ENCODE measurements at places on chromosomes 5 and 9. TPM values are rescaled to one million over a fixed set of nuclear protein-coding genes. Genes with fewer than 3 reads are reported as not detected.

DNA sequence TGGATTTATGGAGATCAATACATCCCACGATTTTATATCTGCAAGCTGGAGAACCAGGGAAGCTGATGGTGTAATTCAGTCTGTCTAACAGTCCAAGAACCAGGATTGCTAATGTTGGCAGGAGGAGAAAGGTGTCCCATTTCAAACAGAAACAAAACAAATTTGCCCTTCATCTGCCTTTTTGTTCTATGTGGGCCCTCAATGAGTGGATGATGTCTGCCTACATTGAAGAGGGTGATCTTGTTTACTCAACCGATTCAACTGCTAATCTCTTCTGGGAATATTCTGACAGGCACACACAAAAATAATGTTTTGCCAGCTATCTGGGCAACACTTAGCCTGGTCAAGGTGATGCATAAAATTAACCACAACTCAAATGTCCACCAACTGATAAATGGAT, 65.1 kb upstream of the IL33 start:
- H3K27me3 ChIP-seq: peaks cover 14% of the 10 kb centered on the region
- no peaks in the 10 kb centered on the region for H3K36me3 ChIP-seq
- no peak overlapping the region for H3K27ac ChIP-seq
- no peak overlapping the region for H3K4me3 ChIP-seq
- no peaks in the 10 kb centered on the region for H3K4me1 ChIP-seq

- H3K27me3 ChIP-seq: no peaks in the 10 kb centered on the region
- no peaks in the 10 kb centered on the region for H3K36me3 ChIP-seq
- no peak for DNase-seq
- H3K4me1 ChIP-seq: no peaks in the 10 kb centered on the region
These were observed 70.0 kb downstream of the C6 start for GRCh38 chr5:41143131-41143901.

DNA sequence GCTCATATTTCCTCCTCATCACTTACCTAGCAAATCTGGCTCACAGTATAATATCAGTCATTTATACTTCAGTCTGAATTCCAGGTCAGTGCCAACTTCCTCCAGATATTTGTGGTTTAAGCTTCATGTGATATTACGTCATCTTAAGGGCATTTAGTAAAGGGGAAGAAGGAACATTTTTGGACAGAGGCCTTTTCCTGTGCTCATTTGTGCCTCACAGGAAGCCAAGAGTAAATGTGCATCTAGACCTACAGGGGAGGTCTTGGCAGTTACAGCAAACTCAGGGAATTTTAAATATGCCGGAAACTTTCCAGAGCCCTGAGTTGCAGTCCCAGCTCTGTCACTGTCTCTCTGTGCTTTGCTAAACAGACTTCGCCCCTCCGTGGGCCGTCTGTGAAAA, 12.3 kb upstream of the KCNIP1 start:
- no peaks in the 10 kb centered on the region for H3K4me1 ChIP-seq
- H3K36me3 ChIP-seq: no peaks in the 10 kb centered on the region
- DNase-seq: no peak
- no peak overlapping the region for H3K27ac ChIP-seq
- no peak overlapping the region for H3K4me3 ChIP-seq

CEP78 gene
- 56.3 TPM for total RNA-seq

- no peaks in the 10 kb centered on the region for H3K4me1 ChIP-seq
- no peak overlapping the region for H3K4me3 ChIP-seq
- no peaks in the 10 kb centered on the region for H3K27me3 ChIP-seq
- no peaks in the 10 kb centered on the region for H3K36me3 ChIP-seq
These were observed 311.7 kb upstream of the ZNF608 start for GRCh38 chr5:125057912-125058826.

- H3K4me1 ChIP-seq: no peaks in the 10 kb centered on the region
- no peaks in the 10 kb centered on the region for H3K36me3 ChIP-seq
- no peak overlapping the region for H3K4me3 ChIP-seq
- H3K27ac ChIP-seq: no peak overlapping the region
These were observed 1511.1 kb downstream of the EFNA5 start for GRCh38 chr5:106159616-106160015.

DNA sequence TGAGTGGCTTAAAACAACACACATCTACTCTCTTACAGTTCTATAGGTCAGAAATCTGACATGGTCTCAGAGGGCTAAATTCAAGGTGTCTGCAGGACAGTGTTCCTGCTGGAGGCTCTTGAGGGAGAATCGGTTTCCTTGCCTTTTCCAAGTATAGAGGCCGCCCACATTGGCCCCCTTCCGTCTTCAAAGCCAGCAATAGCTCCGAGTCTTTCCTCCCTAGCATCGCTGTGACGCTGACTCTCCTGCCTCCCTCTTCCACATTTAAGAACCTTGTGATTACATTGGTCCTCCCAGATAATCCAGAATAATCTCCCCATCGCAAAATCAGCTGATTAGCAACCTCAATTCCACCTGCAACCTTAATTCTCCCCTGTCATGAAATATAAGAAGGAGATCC, 81.3 kb upstream of the IER5L start:
- H3K27ac ChIP-seq: no peak overlapping the region
- H3K36me3 ChIP-seq: peaks cover 2% of the 10 kb centered on the region
- peaks cover 53% of the 10 kb centered on the region for H3K27me3 ChIP-seq
- DNase-seq: no peak

- DNase-seq: no peak
- H3K4me1 ChIP-seq: peaks cover 12% of the 10 kb centered on the region
- peaks cover 15% of the 10 kb centered on the region for H3K27me3 ChIP-seq
- H3K36me3 ChIP-seq: no peaks in the 10 kb centered on the region
- H3K4me3 ChIP-seq: peak overlapping the region; percentile 28
- H3K27ac ChIP-seq: no peak overlapping the region
These were observed 42.2 kb downstream of the NEURL1B start for GRCh38 chr5:172683264-172683644.

GRCh38 chr9:16681652-16681987, 188.8 kb downstream of the BNC2 start:
- no peak overlapping the region for H3K4me3 ChIP-seq
- H3K4me1 ChIP-seq: no peaks in the 10 kb centered on the region
- no peaks in the 10 kb centered on the region for H3K27me3 ChIP-seq

ACTBL2 gene
- not detected for total RNA-seq

- H3K27me3 ChIP-seq: no peaks in the 10 kb centered on the region
- no peak overlapping the region for H3K27ac ChIP-seq
- H3K4me3 ChIP-seq: no peak overlapping the region
- no peaks in the 10 kb centered on the region for H3K4me1 ChIP-seq
- no peak for DNase-seq
- H3K36me3 ChIP-seq: no peaks in the 10 kb centered on the region
These were observed 601.5 kb downstream of the ANXA1 start for GRCh38 chr9:73753171-73753570.

GRCh38 chr5:157563929-157564716, 11.5 kb downstream of the ADAM19 start:
- peaks cover 84% of the 10 kb centered on the region for H3K36me3 ChIP-seq
- no peaks in the 10 kb centered on the region for H3K27me3 ChIP-seq
- DNase-seq: no peak
- H3K27ac ChIP-seq: peak overlapping the region; percentile 17

CCDC152 gene
- total RNA-seq: 4.8 TPM

- H3K36me3 ChIP-seq: peaks cover 5% of the 10 kb centered on the region
- peaks cover 12% of the 10 kb centered on the region for H3K4me1 ChIP-seq
- no peak overlapping the region for H3K27ac ChIP-seq
- DNase-seq: no peak
These were observed 275.9 kb downstream of the CRB2 start for GRCh38 chr9:123631862-123632261.

DNA sequence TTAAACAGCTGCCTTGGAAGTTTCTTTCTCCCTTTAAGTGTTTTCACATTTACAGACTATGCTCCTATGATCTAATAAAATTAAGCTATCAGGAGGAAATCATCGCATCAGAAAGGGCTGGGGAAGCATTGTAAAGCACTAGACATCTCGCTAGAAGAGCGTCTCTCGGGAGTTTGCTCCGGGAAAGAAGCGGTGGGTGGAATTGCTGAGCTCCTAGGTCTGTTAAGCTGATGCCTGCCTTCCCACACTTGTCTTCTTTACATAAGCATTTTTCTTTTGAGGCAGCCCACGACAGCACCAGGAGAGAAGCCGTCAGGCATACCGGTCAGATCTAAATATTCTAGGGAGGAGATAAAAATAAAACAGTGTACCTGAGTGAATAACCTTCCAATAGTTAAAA, 541.7 kb upstream of the TUSC1 start:
- H3K36me3 ChIP-seq: no peaks in the 10 kb centered on the region
- H3K27me3 ChIP-seq: no peaks in the 10 kb centered on the region
- H3K27ac ChIP-seq: no peak overlapping the region
- H3K4me3 ChIP-seq: no peak overlapping the region

GRCh38 chr5:60510049-60510448, 189.9 kb downstream of the DEPDC1B start:
- H3K36me3 ChIP-seq: no peaks in the 10 kb centered on the region
- H3K4me3 ChIP-seq: no peak overlapping the region
- no peak overlapping the region for H3K27ac ChIP-seq

GRCh38 chr9:100100146-100100667, 1.2 kb downstream of the INVS start:
- H3K27me3 ChIP-seq: no peaks in the 10 kb centered on the region
- H3K27ac ChIP-seq: no peak overlapping the region
- H3K4me1 ChIP-seq: peaks cover 34% of the 10 kb centered on the region
- no peak for DNase-seq

DNA sequence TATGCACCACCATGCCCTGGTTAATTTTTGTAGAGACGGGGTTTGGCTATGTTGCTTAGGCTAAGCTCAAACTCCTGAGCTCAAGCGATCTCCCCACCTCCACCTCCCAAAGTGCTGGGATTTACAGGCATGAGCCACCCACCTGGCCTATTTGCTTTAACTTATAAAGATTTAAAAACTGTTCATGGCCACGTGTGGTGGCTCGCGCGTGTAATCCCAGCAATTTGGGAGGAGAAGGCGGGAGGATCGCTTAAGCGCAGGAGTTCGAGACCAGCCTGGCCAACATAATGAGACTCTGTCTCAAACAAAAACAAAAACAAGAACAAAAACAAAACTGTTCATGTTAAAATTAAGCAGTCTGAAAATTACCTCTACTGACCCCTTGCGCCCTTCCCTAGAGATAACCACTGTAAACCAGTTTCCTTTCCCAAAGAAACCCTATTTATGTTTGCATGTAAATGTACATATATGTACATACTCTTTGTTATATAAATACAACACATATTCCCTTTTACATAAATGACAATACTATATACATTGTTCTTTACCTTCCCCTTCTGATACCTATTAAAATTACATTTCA, 1.5 kb downstream of the AK6 start:
- H3K36me3 ChIP-seq: peaks cover 24% of the 10 kb centered on the region
- no peaks in the 10 kb centered on the region for H3K27me3 ChIP-seq
- DNase-seq: no peak
- H3K4me3 ChIP-seq: peak overlapping the region; percentile 95

SOX30 gene
- total RNA-seq: 0.10 TPM

DNA sequence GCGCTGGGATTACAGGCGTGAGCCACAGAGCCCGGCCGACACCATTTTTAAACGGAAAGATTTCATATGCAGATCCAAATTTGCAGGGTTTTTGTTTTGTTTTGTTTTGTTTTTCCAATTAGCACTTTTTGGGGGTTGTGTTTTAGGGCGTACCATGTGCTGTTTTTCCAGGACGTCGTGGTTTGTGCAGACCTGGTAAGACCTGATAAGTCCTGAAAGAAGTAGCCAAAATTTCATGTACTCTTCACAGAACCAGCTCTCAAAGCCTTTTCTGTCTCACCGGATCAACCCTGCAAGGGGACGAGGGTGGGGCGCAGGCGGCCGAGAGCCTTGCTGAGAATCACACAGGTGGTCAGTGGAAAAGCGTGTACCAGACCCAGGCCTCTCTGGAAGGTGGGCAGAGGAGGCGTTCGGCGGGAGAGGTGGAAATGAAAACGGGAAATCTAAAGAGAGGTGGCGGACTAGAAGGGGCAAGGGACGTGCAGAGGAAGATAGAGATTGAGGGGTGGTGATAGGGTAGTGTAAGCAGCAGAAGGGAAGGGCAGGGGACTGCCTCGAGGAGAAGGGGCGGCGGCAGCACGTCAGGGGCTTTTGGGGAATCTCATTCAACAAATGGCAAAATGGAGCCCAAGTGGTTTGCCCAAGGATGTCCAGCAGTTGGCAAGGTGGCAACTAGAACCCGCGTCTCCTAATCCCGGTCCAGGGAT, 1.1 kb upstream of the FAF2 start:
- peaks cover 32% of the 10 kb centered on the region for H3K4me1 ChIP-seq
- no peak for DNase-seq
- peak overlapping the region; percentile 87 for H3K4me3 ChIP-seq
- peaks cover 2% of the 10 kb centered on the region for H3K36me3 ChIP-seq
- H3K27ac ChIP-seq: peak overlapping the region; percentile 97

INSYN2B gene
- total RNA-seq: not detected

GRCh38 chr5:141484310-141484640, 555 bp upstream of the PCDHGC4 start:
- H3K27me3 ChIP-seq: peaks cover 74% of the 10 kb centered on the region
- no peak overlapping the region for H3K27ac ChIP-seq

GRCh38 chr5:142957528-142957927, 187.4 kb downstream of the ARHGAP26 start:
- H3K36me3 ChIP-seq: peaks cover 13% of the 10 kb centered on the region
- no peak for DNase-seq
- H3K4me1 ChIP-seq: peaks cover 11% of the 10 kb centered on the region
- H3K27me3 ChIP-seq: no peaks in the 10 kb centered on the region
- H3K27ac ChIP-seq: no peak overlapping the region
- H3K4me3 ChIP-seq: no peak overlapping the region

- H3K27me3 ChIP-seq: peaks cover 14% of the 10 kb centered on the region
- no peaks in the 10 kb centered on the region for H3K36me3 ChIP-seq
- no peak for DNase-seq
- H3K27ac ChIP-seq: no peak overlapping the region
- no peak overlapping the region for H3K4me3 ChIP-seq
- H3K4me1 ChIP-seq: no peaks in the 10 kb centered on the region
These were observed 57.4 kb downstream of the CFAP95 start for GRCh38 chr9:69877852-69878514.

DNA sequence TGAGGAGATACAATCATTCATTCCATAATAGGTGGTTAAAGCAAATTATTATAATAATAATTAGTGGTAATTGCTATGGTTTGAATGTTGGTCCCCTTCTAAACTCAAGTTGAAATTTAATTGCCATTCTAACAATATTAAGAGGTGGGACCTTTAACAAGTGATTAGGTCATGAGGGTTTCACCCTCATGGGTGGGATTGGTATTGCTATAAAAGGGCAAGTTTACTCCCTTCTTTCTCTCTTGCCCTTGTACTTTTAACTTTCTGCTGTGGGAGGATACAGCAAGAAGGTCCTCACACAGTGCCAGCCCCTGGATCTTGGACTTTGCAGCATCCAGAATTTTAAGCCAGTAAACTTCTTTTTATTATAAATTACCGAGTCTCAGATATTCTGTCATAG, 101.9 kb upstream of the PARP8 start:
- H3K27ac ChIP-seq: no peak overlapping the region
- H3K4me3 ChIP-seq: no peak overlapping the region
- H3K36me3 ChIP-seq: peaks cover 13% of the 10 kb centered on the region
- DNase-seq: no peak
- H3K4me1 ChIP-seq: peaks cover 16% of the 10 kb centered on the region

GRCh38 chr9:112869041-112869529, 21.6 kb downstream of the SLC46A2 start:
- peaks cover 6% of the 10 kb centered on the region for H3K4me1 ChIP-seq
- H3K36me3 ChIP-seq: peaks cover 6% of the 10 kb centered on the region
- H3K4me3 ChIP-seq: no peak overlapping the region
- DNase-seq: no peak
- no peak overlapping the region for H3K27ac ChIP-seq
- H3K27me3 ChIP-seq: no peaks in the 10 kb centered on the region

- no peak overlapping the region for H3K4me3 ChIP-seq
- peaks cover 26% of the 10 kb centered on the region for H3K4me1 ChIP-seq
- H3K27ac ChIP-seq: peak overlapping the region; percentile 72
These were observed 37.8 kb upstream of the DMXL1 start for GRCh38 chr5:119033135-119033534.

Measured in activated CD4-positive, alpha-beta T cell treated with anti-CD3 and anti-CD28 coated beads, Interleukin-2, amount 10 ng/mL, durations not matched to agents 7 days and 5 days (primary cell).